Activated naive CD4-positive, alpha-beta T cell treated with anti-CD3 and anti-CD28 coated beads for 36 hours (primary cell): ENCODE measurements at places on chromosomes 5 and 9. TPM values are rescaled to one million over a fixed set of nuclear protein-coding genes. Genes with fewer than 3 reads are reported as not detected.

GRCh38 chr9:113632776-113633590, 169.5 kb downstream of the RGS3 start:
- DNase-seq, result peak; percentile 25

AHRR gene
- 5.5 TPM for total RNA-seq

OLFM1 gene
- total RNA-seq, result not detected

DNA sequence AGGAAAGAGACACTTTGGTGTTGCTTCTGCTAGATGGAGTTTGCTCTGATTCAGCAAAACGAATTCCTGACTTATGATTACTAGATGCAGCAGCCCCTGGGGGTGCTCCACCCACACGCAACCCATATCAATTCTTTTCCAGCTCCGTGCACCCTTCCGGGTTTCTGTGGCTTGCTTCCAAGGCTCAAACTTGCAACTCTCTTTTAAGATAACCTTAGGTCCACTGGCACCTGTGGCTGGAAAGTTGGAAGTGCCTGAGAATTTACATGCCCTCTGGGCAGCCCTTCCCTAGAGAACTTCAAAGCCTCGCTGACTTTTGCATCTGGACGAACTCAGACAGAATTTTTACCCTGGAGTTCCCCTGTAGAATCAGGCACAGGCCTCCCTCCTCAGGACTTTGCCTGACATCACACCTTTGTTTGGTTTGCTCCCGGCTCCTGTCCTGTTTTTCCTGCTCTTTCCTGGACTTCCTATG, 224.9 kb downstream of the SNX18 start:
- no peak for DNase-seq

DNA sequence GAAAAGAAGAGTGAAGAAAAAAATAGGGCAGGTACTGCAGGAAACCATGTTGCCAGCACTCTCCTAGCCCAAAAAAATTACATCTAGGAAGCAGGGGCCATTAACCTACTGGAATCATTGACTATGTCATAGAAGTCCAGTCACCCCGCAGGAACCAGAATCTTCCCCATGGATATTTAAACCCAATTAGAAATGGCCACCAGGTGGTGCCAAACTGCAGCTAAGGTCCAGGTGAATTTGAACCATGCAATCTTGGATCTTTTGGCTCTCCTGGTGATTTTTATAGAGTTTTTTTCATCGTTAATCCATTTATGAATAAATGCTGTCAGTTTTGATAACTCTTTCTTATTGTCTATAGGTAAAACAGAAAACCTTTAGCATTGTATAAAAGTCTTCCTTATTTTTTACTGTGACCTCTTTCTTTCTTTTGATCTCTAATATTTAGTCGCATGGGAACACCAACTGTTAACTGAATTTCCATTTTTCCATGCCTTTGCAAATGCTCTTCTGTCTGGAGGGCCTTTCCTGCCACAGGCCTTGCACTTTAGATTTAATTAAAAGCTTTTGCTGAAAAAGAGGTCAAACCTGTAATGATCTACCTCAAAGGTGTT, 147.5 kb upstream of the FGF10 start:
- DNase-seq, result peak; percentile 17

TTC1 gene
- 46.0 TPM for total RNA-seq

DNA sequence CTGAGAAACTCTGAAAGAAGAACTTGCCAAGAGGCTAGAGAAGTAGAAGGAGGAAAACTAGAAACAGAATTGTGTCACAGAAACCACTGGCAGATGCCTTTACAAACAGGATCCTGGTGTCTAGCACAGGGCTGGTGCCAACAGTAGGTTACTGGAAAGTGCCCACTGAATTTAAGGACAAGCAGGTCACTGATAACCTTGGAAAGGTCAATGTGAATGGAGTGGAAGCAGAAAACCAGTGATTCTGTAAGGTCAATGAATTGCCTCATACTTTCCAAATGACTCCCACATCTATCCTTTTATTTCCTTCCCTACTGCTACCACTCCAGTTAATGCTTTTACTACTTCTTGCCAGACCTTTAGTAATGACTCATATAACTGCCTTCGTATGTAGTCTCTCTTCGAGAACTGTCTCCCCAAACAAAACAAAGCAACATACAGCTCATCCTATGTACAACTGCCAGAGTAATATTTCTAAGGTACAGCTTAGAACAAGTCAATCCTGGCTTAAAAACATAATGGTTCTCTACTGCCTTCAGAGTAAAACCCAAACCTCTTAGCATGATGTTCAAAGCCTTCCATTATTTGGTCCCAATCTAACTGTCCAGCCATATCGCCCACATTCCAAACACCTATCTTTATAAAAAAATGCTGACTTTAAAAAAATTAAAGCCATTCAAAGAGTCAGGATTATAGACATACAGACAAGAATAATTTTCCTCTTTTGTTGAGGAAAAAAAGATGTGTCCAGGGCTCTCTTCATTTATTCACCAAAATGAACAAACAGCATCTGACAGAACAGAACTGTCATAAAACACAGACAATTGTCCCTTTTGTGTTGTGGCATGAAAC, 52.5 kb downstream of the NR3C1 start:
- no peak for DNase-seq

DNA sequence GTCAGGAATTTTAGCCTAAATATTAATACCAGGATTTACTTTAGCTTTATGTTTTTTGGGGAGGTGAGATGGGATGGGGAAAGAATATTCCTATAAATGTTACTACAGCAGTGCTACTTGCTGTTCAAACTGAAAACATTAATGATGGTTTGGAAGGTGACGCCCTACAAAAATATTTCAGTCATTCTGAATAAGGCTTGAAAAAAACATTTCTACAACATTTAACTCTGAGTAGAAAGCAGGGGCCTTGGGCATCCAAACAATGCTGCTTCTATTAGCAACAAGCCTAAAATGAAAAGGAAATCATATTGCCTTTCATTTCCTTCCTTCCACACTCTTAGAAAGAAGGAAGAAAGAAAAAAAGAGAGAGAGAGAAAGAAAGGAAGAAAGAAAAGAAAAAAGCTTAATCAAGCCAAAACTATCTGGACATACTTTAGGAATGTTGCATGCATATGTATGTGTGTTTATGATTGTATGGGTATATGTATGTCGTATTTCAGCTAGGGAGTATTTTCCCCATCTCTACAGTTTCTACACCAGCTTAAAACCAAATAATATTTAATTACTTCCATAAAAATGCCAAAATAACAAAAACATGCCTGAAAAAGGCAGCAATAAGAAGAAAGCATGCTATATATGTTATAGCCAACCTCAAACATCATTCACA, 16.3 kb upstream of the DAB2 start:
- no peak for DNase-seq

- DNase-seq, result no peak
These were observed 170.3 kb upstream of the RAD23B start for GRCh38 chr9:107112707-107113243.

DNA sequence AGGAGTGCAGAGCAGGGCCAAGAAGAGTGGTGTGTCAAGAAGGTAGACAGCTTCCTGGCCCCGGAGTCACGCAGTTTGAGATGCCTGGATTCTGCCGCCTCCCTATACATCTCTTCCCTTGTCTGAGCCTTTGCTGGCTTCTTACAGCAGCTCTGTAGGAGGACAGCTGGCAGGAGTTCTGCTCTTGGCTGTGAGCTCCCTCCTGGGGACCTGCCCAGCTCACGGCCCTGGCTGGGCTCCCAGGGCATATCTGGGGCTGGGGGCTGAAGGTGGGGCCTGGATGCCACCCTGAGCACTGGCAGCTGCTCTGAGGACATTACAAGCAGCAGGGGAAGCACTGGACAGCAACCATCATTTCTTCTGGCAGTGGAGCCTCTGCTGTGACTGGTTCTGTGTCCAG, 786 bp upstream of the TSSK1B start:
- DNase-seq, result no peak

DNA sequence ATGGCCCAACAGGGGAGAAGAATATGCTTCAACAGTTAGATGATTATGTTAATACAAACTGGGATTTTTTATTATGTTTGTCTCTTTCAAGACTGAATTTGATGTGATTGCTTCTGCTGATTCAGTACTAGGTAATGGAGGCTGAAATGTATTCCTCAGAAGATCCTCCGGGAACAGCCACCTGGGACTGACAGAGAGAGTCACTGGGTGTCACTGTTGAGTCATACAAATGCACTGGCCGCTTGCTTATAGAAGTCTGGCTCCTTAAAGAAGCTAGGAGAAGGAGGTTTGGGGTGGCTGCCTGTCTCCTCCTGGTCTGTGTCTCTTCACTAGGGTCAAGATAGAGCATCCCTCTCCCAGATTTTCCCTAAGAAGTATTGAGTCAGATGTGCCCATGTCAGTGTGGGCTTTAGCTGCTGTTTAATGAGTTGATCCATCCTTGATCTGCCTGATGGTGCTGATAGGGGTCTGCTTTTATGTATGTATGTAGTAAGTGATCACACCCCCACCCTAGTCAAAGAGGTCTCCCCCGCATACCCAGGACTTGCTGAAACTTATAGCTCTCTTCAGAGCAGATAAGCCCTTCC, 773.4 kb downstream of the BRINP1 start:
- DNase-seq, result no peak

DNA sequence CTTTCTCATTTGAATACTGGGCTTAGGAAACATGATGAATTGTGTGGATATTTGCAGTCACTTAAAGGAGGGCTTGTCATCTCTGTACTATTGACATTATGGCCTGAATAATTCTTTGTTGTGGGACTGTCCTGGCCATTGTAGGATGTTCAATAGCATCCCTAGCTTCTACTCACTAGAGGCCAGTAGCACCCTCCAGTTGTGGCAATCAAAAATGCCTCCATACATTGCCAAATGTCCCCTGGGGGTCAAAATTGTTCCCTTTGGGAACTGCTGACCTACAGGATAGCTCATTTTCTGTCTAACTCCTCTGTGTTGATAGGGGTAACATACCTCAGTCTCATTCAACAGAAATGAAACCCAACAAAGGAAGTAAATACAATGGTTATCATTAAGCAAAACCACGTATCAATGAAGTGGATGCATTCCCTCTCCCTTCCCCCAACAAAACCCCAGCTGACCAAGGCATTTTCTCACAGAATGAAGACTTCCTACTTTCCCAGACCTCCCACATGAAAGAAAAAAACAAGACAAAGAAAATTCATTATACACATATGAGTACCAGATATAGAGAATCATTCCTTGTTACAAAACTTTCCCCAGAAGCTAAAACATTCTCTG, 18.1 kb downstream of the FYB1 start:
- DNase-seq, result peak; percentile 55
